ENCODE measurements at places on chromosomes 6 and 20. TPM values are rescaled to one million over a fixed set of nuclear protein-coding genes. Genes with fewer than 3 reads are reported as not detected.
A peak's percentile ranks its signal among the peaks of the same experiment; 100 is the strongest.

Gene TAGAP
- polyA plus RNA-seq: not detected

GRCh38 chr6:147906361-147906760 lies 397.9 kb downstream of the SAMD5 start:
- H3K27ac ChIP-seq: no peak overlapping the region
- no peaks in the 10 kb centered on the region for H3K27me3 ChIP-seq
- H3K4me3 ChIP-seq: no peak overlapping the region
- no peaks in the 10 kb centered on the region for H3K36me3 ChIP-seq

Gene RHAG
- polyA plus RNA-seq: not detected

Gene NHLRC1
- 2.1 TPM for polyA plus RNA-seq

- H3K27me3 ChIP-seq: no peaks in the 10 kb centered on the region
- H3K36me3 ChIP-seq: peaks cover 34% of the 10 kb centered on the region
- H3K4me3 ChIP-seq: no peak overlapping the region
- no peak for DNase-seq
- H3K4me1 ChIP-seq: peaks cover 9% of the 10 kb centered on the region
- no peak overlapping the region for H3K27ac ChIP-seq
Observed at GRCh38 chr6:18245642-18246041, 18.7 kb downstream of the DEK start.

Gene OR2H2
- polyA plus RNA-seq: not detected

GRCh38 chr6:117267766-117268534 lies 2.6 kb downstream of the VGLL2 start:
- no peak for DNase-seq
- H3K4me3 ChIP-seq: no peak overlapping the region
- H3K36me3 ChIP-seq: no peaks in the 10 kb centered on the region
- H3K4me1 ChIP-seq: peaks cover 6% of the 10 kb centered on the region
- no peak overlapping the region for H3K27ac ChIP-seq
- peaks cover 92% of the 10 kb centered on the region for H3K27me3 ChIP-seq

DNA sequence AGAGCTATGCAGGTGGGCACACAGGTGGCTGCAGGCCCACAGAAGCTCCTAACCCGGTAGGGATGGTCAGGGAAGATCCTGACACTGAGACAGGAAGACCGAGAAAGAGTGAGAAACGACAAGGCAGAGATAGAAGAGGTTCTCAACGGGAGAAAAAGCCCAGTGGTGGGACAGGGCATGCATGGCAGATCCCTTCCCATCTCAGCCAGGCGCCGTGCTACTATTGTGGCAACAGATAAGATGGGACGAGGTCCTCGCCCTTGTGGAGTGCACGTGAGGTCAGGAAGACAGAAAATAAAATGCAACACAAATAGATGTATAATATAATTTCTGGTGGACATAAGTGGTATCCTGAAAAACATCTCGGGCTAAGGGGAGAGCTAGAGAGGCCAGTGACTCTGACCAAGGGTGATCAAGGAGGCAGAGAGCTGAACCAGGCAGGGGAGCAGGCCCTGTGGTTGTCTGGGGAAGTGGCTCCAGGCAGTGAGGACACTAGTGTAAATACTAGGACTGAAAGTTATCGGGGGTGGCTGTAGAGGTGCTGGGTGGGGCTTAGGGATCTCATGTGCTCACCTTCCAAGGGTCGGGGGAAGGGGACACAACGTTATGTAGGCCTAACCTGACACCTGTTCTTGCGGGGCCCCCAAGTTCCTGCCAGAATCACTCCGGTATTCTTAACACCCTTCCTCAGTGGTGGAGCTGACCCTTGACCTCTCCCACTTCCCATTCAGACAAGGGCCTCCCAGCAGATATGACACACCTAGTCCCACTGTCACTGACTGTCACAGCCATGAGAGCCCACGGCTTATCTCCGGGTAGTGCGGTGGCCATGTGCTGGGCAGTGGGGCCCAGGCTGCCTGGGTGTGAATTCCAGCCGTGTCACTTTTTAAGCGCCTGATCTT lies 1.0 kb downstream of the SRXN1 start:
- H3K4me3 ChIP-seq: peak overlapping the region; percentile 72
- H3K27ac ChIP-seq: peak overlapping the region; percentile 65

GRCh38 chr6:155223646-155224451 lies 40.0 kb upstream of the CLDN20 start:
- no peaks in the 10 kb centered on the region for H3K27me3 ChIP-seq
- H3K27ac ChIP-seq: peak overlapping the region; percentile 74
- H3K4me1 ChIP-seq: peaks cover 15% of the 10 kb centered on the region
- H3K4me3 ChIP-seq: no peak overlapping the region
- H3K36me3 ChIP-seq: no peaks in the 10 kb centered on the region

Gene GMPR
- 64.0 TPM for polyA plus RNA-seq

Gene VWA7
- 0.11 TPM for polyA plus RNA-seq

DNA sequence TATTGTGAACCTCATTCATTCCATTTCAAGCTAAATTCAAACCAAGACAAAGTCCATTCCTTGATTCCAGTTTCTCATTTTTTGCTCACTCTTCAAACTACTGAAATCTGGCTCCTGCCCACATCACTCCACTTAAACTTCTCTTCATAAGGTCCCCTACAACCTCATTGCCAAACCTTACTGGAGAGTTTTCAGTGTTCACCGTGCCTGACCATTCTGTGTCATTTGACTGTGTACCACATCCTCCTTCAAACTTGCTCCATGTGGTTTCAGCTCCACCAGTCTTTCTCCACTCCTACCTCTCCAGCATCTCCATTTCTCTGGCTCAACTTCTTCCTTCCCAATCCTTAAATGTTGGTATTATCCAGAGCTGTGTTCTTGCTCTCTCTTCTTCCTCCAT lies 38.5 kb upstream of the TAB2 start:
- no peaks in the 10 kb centered on the region for H3K36me3 ChIP-seq
- no peak for DNase-seq
- no peaks in the 10 kb centered on the region for H3K4me1 ChIP-seq
- H3K27ac ChIP-seq: no peak overlapping the region
- H3K27me3 ChIP-seq: peaks cover 4% of the 10 kb centered on the region
- H3K4me3 ChIP-seq: no peak overlapping the region

Gene POLR1C
- polyA plus RNA-seq: 34.7 TPM

- DNase-seq: no peak
- H3K27me3 ChIP-seq: no peaks in the 10 kb centered on the region
- H3K27ac ChIP-seq: no peak overlapping the region
- no peak overlapping the region for H3K4me3 ChIP-seq
- peaks cover 14% of the 10 kb centered on the region for H3K4me1 ChIP-seq
Observed at GRCh38 chr6:116524236-116524635, 12.8 kb downstream of the CALHM5 start.

Gene NT5E
- polyA plus RNA-seq: 59.3 TPM

Gene CARMIL1
- polyA plus RNA-seq: 1.6 TPM

DNA sequence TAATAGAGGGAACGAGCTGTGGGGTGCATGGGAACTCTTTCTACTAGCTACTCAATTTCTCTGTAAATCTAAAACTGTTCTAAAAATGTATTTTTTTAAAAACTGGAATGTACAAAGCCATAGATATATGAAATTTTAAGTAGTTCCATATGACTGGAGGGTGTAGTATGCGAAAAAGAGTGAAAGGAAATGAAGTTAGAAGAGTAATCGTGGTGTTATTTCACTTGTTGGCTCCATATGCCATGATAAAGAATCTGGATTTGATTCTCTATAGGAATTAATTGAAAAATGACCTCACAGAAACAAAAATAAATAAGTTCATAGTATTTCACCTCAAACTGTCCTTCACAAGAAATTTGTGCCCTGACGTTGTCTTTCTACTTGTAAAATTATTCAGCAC lies 500.2 kb downstream of the TENT5A start:
- no peak overlapping the region for H3K27ac ChIP-seq
- no peaks in the 10 kb centered on the region for H3K27me3 ChIP-seq
- DNase-seq: no peak
- no peak overlapping the region for H3K4me3 ChIP-seq
- no peaks in the 10 kb centered on the region for H3K36me3 ChIP-seq

GRCh38 chr6:87756858-87757257 lies 54.8 kb upstream of the AKIRIN2 start:
- H3K4me1 ChIP-seq: no peaks in the 10 kb centered on the region
- H3K27me3 ChIP-seq: no peaks in the 10 kb centered on the region
- peak; percentile 26 for DNase-seq
- no peaks in the 10 kb centered on the region for H3K36me3 ChIP-seq

DNA sequence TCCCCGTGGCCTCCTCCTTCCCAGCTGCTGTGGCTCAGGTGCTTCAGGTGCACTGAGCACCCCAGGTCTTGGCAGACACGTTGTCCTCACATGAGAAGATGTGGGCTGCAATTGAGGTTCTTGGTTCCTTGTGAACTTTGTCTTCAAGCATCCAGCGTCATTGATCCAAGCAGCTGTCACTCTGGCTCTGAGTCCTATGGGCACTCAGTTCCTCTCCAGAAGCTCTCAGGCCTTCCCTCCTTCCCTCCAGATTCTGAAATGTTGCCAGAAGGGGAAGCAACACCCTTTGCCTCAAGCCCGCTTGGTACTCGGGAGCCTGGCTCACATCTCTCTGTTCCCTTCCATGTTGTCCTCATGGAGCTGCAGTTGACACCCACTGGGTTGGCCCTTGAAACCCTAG lies 8.4 kb upstream of the MRGBP start:
- H3K36me3 ChIP-seq: no peaks in the 10 kb centered on the region
- H3K27me3 ChIP-seq: no peaks in the 10 kb centered on the region
- no peak for DNase-seq
- H3K4me3 ChIP-seq: no peak overlapping the region
- H3K27ac ChIP-seq: no peak overlapping the region

Gene NKX2-4
- polyA plus RNA-seq: not detected

Gene PKIB
- polyA plus RNA-seq: not detected

GRCh38 chr6:16413399-16413798 lies 175.0 kb downstream of the GMPR start:
- DNase-seq: no peak
- H3K36me3 ChIP-seq: no peaks in the 10 kb centered on the region
- no peak overlapping the region for H3K4me3 ChIP-seq
- H3K4me1 ChIP-seq: no peaks in the 10 kb centered on the region
- H3K27me3 ChIP-seq: no peaks in the 10 kb centered on the region

Gene DZANK1
- polyA plus RNA-seq: 1.1 TPM

DNA sequence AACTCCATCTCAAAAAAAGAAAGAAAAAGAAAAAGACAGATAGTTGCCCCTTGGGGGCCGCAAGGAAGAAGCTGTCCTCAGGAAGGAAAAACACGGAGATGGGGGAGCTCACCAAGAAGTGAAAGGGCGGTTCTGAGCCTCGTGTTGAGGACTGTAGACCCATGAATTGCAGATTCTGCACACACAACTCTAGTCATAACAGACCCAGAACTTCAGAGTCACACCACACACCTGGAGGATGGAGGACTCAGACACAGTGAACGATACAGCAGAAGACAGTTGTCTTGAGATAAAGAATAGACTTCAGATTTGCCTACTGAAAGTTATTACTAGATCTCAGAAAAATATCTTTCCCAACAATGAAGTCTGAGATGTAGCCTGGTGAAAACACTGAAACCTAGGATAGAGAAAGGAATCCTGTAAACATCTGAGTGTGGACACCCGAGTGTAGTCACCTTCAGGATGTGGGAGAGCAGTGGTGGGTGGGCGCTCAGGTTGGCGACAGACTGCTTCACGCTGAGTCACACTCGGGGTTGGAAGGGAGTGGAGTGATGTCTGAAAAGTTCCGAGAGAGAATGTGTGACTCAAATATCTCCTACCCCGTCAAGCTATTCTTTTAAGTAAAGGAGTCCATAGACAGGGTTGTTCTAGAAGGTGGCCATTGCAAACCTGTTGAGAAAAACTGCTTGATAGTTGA lies 88.1 kb downstream of the MAP3K4 start:
- H3K4me1 ChIP-seq: no peaks in the 10 kb centered on the region
- no peak overlapping the region for H3K27ac ChIP-seq
- no peak for DNase-seq

- no peak overlapping the region for H3K27ac ChIP-seq
- DNase-seq: no peak
- no peaks in the 10 kb centered on the region for H3K36me3 ChIP-seq
- no peak overlapping the region for H3K4me3 ChIP-seq
- H3K4me1 ChIP-seq: no peaks in the 10 kb centered on the region
- H3K27me3 ChIP-seq: no peaks in the 10 kb centered on the region
Observed at GRCh38 chr6:190596-191395, 101.5 kb upstream of the DUSP22 start.

DNA sequence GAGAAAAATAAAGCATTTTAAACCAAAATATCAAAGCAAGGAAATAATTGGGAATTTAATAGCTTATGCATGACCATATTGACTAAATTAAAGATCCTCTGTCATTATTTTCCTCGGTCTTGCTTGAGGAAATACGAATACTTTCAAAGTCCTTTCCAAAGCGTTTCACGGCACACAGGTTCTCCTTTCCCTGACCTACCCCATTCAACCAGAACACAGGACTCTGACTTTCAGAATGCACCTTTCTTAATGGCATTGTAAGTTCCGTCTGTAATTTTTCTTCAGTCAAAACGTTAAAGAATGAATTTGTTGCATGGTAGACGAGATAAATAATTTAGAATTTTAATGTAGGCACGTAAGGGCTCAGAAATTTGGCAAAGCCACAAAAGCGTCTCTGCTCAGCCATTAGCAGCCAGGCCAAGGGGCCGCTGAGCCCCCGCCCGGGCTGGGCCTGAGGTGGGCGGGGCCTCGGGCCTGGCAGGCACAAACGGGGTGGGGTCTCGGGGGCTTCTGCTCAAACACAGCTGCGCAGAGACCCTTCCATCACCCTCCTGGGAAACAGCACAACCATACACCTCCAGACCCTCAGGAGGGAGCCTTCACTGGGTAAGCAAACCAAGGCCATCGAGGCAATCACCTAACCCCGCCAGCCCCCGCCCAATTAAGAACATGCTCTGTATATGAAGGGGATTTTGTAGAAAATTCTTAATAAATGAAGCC lies 3.4 kb downstream of the NEDD9 start:
- H3K27ac ChIP-seq: peak overlapping the region; percentile 93
- H3K36me3 ChIP-seq: no peaks in the 10 kb centered on the region
- H3K4me1 ChIP-seq: peaks cover 48% of the 10 kb centered on the region

Gene SLC2A4RG
- polyA plus RNA-seq: 41.7 TPM

DNA sequence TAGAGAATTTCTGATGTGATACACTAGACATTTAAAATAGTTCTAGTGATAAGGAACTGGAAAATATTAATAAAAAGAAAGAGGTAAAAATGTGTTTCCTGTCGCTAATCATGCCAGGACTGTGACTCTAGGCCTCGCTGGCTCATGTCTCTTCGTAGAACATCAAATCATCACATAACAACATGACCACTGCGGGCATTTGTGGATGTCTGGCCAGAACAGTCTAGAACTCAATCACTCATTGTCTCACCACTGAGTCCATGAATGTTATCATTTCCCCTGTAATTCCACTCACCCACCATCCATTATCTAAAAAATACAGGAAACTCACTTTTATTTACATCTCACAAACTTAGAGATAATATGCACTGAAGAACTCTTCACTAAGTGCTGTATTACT lies 3.4 kb downstream of the HMGN3 start:
- no peak overlapping the region for H3K4me3 ChIP-seq
- peaks cover 20% of the 10 kb centered on the region for H3K4me1 ChIP-seq
- no peaks in the 10 kb centered on the region for H3K27me3 ChIP-seq
- H3K36me3 ChIP-seq: no peaks in the 10 kb centered on the region
- peak; percentile 73 for DNase-seq
- peak overlapping the region; percentile 20 for H3K27ac ChIP-seq
